SK-N-SH treated with all-trans-retinoic acid at 6 μM for 48 hours (cell line): ENCODE measurements at places on chromosomes 3 and 15.

DNA sequence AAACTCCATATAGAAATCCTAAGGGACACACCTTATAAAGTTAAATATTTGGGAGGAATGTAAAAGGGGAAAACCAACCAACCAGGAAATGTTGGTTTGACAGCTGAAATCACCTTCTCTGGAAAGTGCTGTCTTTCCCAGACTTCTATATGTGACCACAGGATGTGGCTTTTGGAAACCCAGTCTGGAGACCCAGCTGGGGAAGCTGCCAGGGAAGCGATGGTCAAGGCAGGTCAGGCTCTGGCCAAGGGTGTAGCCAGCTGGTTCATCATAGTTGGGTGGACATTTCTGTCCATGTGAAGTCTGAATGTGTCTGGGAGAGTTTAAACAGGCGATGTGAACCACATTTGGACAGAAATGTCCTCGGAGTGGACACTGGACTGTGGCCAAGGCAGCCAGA, 73.9 kb downstream of the ARNT2 start:
- no peak for ATAC-seq

DNA sequence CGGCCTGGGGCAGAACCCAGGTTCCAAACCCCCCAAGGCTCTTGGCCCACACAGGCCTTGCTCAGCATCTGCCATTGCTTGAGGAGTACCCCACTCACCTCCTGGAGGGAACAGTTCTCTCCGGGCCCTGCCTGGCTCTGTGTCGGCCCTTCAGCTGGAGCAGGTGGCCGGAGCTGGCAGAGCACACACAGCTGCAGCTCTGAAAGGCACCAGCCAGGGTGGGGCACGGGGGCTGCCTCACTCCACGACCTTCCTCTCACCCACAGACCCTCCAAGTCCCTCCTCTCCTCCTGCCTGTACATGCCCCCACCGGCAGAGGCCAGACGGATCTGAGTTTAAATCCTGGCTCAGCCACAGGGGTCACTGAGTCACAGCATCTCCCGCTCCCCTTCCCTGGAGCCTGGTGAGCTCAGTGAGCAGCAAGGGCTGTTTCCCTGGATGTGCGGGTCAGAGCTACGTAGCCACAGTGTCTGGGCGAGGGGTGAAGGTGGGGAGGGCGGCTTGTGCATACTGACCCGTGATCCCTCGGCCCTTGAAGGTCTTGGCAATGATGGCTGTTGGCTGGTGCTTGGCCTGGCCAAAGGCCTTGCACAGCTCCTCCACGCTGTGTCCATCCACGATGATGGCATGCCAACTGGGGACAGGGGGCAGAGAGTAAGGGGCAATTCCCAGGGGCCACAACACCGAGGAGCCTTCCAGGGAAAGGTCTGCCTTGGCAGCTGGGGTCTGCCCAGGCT, 23.0 kb downstream of the TKT start:
- ATAC-seq = no peak

GRCh38 chr3:158773845-158774830, 27.7 kb upstream of the MFSD1 start:
- ATAC-seq = no peak

DNA sequence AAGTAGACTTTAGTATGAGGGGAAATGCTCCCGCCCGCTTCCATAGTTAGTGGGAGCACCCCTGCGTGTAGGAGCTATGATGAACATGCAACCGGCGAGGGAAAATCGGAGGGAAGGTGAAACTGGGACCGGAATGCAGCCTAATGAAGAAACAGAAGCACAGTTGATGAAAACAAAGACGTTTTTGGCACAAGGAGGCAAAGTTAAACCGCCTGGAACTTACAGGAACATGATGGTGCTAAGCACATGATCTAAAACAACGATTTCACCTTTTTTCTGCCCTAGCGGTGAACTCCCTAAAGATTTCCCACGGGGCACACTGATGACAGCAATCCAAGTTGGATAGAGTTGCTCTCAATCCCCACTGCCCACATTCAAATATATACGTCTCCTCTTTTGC, 49.4 kb upstream of the SPATA12 start:
- no peak for ATAC-seq

DNA sequence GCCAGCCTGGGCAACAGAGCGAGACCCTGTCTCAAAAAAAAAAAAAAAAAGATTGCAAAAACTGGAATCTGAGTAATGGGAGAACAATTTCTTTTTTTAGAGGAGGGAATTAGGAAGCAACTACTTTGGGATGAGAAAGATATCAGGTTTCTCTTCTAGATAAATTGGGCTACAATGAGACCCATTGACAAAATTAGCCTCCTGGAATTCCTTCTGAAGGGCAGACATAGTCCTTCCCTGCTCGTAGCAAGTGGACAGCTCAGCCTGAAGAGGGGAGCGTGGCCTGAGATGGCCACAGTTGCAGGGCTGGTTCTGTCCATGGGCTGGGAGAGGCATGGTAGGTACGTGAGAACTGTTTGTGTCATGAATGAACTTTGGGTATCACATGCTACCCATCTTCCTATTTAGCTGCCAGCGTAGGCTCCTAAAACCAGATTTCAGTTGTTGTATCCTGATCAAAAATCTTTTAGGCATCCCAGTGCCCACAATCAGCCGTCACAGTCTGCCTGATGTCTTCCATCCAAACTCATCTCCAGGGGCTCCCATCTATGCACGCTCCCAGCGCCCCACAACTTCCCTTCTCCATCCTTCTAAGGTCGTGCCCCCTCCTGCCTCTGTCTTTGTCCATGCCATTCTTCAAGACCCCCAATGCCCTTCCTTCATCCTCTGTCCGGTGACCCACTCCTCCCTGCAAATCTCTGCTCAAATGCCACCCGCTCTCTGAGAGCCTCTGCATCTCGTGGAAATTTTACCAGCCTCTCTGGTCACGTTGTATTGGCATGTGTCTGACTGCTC, 92.0 kb upstream of the NR2E3 start:
- no peak for ATAC-seq

GRCh38 chr15:74585191-74585590, 30.4 kb upstream of the CLK3 start:
- ATAC-seq = no peak

- ATAC-seq = peak; percentile 88
These were observed 171.4 kb upstream of the ALCAM start for GRCh38 chr3:105195260-105195659.

- peak; percentile 30 for ATAC-seq
These were observed 16.2 kb downstream of the C3orf62 start for GRCh38 chr3:49260806-49261324.

- no peak for ATAC-seq
These were observed 126.7 kb upstream of the IQSEC1 start for GRCh38 chr3:13199899-13200451.

GRCh38 chr3:107208100-107208499, 169.1 kb upstream of the CCDC54 start:
- peak; percentile 92 for ATAC-seq

DNA sequence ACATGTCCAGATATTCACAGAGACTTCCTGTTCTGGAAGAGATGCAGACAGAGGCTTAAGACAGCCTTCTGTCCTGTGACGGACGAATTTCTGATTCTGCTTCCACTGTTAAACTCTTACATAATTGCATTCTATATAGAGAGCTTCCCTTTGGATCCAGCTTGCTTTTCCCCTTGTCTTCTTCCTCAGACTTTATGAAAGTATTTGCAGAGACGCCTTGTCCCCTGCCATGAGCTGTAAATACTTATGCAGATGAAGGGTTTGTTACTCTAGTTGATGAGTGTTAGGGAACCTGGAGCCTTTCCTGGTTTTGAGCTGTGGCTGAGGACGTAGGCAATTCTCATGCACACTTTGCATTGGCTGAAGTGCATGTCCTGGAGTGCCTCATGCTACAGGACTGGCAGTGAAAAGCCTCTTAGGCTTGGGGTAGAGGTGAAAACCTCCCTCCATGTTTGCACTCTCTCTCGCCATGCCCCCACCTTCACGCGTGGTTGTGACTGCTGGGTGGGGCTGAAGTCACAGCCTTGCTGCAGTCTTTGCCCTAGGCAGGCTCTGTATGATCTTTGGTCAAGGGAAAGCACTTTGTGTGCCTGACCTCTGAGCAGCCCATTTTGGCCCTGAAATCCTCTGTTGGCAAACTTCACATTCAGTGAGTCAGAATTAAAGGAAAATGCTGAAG, 286.6 kb downstream of the PTPRG start:
- peak; percentile 75 for ATAC-seq

GRCh38 chr3:30344288-30344687, 262.1 kb upstream of the TGFBR2 start:
- no peak for ATAC-seq

DNA sequence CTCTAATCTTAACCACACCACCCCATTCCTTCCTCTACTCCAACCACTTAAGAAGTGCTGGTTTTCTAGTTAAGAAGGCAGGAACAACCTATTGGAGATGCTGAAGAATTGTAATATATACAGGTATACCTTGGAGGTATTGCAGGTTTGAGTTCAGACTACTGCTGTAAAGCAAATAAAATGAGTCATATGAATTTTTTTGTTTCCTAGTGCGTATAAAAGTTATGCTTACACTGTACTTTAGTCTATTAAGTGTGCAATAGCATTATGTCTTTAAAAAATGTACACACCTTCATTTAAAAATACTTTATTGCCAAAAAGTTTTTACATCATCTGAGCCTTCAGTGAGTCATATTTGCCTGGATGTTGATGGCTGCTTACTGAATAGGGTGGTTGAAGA, 22.5 kb downstream of the TOPAZ1 start:
- ATAC-seq = no peak
